ENCODE measurements at places on chromosomes 7 and 10. TPM values are rescaled to one million over a fixed set of nuclear protein-coding genes. Genes with fewer than 3 reads are reported as not detected.

- no peak for ATAC-seq
These were observed 216.6 kb upstream of the FZD1 start for GRCh38 chr7:91047636-91048035.

GRCh38 chr10:88728107-88728763, 22.2 kb downstream of the LIPK start:
- ATAC-seq, result peak; percentile 44

DNA sequence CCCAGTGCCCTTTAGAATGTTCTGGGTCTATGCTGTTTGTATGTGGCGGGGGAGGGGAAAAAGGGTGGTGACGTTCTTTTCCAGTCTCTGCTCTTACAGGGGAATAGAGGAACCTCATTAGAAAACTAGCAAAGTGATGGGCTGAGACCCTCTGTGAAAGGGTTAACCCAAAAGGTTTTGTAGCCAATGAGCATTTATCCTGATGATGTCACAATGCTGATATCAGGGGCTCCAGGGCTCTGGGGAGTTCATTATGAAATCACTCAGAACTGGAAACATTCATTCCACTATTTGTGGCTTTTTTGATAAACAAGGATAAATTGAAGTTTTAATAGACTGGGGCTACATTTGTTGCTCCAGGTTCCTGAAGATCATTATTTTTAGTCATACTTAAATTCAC, 71.7 kb downstream of the ARID5B start:
- no peak for ATAC-seq

The OR2A7 gene
- total RNA-seq, result 5.7 TPM
